SIG-M5 (cell line): ENCODE measurements at places on chromosomes 5 and 9.

DNA sequence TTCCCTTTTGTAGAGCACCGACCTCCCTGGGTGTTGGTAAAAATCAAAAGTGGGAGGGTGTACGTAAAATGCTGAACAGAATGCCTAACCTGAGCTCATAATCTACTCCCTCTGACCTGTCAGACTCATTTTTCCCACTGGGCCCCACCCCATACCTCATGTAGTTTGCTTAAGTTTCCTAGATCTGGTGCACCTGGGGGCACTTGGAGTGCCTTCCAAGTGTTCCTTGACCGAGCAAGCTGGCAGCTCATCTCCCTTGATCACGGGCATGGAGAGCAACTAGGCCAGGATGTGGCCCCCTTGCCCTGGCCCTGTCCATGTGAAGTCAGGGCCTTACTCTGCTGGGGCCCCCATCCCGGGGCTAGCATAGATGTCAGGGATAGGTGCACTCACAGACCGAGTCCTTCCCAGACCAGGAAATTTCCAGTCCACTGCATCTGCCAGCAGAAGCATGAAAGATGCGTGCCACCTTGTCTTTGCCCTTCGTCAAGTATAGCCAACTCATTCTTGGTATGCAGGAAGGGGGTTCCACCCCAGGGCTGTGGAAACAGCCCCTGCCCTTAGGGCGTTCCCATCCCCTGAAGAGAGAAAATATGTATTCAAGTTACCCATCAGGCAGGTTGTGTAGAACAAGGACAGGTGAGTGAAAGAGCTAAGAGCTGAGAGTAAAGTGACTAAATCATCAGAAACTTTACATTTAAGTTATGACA lies 41.9 kb downstream of the SLC22A5 start:
- DNase-seq, result no peak

- no peak for DNase-seq
These were observed 52.8 kb upstream of the CCDC112 start for GRCh38 chr5:115349001-115349817.

DNA sequence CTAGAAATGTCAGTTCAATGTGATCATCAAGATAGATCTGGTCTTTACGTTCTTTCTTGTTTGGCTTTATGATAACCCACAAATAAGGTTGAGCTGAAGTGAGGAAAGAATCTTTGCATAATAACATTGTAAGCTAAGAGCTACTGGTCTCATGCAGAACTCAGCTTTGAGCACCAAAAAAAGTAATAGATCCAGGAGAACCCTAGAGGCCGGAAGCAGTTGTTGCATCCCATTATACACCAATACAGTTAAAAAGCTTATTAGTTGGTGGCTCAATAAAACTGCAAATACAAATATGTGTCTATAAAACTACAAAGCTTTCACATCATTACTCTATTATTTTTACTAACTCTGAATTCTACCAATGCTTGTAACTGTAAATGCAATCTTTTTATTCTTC lies 85.5 kb upstream of the NUDT12 start:
- DNase-seq, result no peak

DNA sequence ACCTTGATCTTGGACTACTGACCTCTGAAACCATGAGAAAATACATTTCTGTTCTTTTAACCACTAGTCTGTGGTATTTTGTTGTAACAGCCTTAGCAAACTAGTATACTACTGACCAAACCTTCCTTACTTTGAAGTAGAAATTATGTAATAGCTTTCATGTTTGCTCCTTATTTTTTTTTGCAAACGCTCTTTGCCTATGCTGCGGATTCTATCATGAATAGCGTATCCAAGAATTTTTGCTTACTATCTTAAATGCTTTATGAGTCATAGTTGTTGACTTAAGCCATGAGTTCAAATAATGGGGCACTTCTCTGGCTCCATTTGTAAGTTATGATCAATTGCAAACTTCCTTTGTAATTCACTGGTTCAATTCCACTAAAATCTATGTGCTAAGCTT lies 154.8 kb upstream of the CYLC2 start:
- DNase-seq, result no peak

DNA sequence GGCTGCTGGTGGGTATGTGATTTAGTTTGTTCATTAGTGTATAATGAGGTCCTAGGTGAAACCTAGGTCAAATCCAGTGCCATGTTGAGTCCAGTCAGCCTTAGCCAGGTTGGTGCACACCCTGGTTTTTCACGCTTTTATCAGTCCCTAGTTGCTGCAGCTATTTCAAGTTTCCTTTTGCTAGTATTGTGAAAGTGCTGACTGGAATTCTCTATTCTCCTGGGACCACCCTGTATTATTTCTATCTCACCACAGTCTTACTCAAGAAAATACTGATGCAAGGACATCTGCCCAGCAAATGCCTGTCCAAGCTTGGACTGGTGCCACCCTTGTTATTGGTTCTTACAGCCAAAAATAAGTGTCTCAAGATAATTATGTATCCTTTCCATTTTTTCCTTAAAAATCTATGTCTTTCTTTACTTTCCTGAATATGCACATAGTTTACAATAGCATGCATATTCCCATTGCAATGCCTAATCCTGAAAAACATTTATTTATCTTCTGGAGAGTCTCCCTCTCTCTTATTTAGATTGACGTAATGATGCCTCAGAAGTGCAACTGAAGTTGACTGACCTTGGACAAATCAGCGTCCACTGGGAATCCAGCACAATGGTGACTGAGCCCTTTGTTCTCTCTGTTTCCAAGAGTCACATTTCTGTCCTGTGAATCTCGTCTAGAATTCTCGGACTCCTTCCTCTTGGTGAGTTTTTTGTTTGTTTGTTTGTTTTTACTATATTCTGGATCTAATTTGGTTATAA lies 1075.0 kb downstream of the CDH9 start:
- no peak for DNase-seq

- no peak for DNase-seq
These were observed 129.1 kb upstream of the ZNF462 start for GRCh38 chr9:106733828-106734380.

DNA sequence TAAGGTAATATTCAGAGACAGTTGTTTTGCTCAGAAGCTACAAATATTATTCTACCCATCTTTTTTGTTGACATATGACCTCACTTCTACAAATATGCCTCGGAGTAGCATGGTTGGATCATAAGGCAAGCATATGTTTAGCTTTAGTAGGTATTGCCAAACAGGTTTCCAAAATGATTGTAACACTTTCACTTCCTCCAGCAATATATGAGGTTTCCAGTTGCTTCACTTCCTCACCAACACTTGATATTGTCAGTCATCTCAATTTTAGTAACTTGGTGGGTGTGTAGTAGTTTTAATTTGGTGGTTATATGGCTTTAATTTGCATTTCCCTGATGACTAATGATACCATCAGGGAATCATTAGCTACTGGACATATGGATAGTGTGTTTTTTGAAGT lies 46.7 kb downstream of the TNFSF8 start:
- peak; percentile 69 for DNase-seq

DNA sequence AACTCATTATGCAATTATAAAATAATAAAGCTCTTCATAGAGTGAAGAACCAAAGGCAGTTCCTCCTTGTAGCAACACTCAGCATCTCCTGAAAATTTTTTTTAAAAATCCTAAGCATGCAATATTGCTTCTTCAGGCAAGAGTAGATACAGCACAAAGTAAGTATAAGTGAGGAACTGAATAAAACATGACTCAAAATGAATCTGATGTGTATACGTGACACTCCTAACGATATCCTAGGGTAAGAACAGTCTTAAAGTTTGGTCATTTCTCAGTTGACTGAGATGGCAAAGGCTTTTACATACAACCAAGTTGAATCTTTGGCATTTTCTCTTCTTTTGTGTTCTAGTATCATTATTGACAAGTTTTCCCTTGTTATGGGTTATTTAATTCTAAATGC lies 41.1 kb upstream of the AOPEP start:
- DNase-seq, result no peak
